ENCODE measurements at places on chromosomes 1 and 21. TPM values are rescaled to one million over a fixed set of nuclear protein-coding genes. Genes with fewer than 3 reads are reported as not detected.

Gene CSF3R
- total RNA-seq, result 0.61 TPM

Gene TMEM269
- 0.35 TPM for total RNA-seq

Gene RNF186
- not detected for total RNA-seq

Gene PTCH2
- 1.3 TPM for total RNA-seq

Gene TPTE
- total RNA-seq, result not detected

Gene TBCE
- 17.0 TPM for total RNA-seq

Gene E2F2
- total RNA-seq, result 1.2 TPM

Gene CBS
- total RNA-seq, result not detected

Gene EMC1
- 34.7 TPM for total RNA-seq

Gene LRRC42
- total RNA-seq, result 8.7 TPM

Gene HPCA
- total RNA-seq, result not detected

DNA sequence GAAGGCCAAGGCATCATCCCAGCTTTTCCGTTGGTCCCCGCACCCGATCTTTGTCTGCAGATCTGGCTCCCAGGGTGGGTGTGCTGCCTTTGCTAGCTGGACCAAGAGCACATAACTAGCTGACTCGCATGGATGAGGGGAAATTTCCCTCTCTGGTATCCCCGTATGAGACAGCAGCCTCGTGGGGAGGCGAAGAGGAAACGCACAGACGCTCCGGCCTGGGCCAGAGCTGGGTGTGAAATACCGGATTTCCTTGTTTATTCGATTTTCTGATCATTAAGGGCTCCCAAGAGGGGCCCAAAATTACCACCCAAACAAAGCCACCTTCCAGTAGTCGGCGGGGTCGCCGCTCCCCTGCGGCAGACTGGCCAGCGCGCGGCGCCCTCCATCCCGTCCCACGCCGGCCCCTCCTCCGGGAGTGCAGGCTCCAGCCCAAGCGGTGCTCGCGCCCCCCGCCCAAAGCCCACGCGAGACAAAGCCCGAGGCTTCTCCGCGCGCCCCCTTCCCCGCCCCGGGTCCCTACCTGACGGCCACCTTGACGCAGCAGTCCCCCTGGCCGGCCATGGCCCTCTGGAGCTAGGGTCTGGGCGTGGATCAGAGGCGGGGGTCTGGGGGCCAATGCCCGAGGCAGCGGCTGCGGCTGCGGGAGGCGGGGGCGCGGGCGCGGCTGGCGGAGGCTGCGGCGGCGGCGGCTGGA, 546 bp downstream of the KIF21B start:
- H3K36me3 ChIP-seq, result no peaks in the 10 kb centered on the region
- peak overlapping the region; percentile 69 for H3K27ac ChIP-seq
- peaks cover 76% of the 10 kb centered on the region for H3K4me1 ChIP-seq
- DNase-seq, result peak; percentile 43

- no peak overlapping the region for H3K27ac ChIP-seq
- no peaks in the 10 kb centered on the region for H3K27me3 ChIP-seq
- no peak overlapping the region for H3K4me3 ChIP-seq
- H3K4me1 ChIP-seq, result no peaks in the 10 kb centered on the region
- no peak for DNase-seq
- H3K36me3 ChIP-seq, result no peaks in the 10 kb centered on the region
Measured at GRCh38 chr1:107680579-107680985, 284.4 kb downstream of the VAV3 start.

DNA sequence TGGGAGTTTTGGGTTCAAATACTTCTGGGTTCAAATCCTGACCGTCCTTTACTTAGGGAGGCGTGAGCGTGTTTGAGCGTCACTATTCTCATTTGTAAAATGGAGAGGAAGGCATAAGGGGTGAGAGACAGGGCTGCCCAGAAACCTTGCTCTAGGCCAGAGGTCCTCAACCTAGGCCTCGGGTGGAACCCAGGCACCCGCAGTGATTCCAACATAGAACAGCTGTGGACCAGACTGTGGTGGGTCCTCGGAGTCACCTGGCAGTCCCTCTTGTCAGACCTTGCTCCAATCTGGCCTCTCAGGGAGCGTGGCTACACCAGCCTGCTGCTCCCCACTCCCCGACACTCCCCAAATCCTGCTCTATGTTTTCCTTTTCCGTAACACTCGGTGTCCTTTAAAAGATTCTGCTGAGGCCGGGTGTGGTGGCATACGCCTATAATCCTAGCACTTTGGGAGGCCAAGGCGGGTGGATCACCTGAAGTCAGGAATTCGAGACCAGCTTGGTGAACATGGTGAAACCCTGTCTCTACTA, 116.4 kb downstream of the PGBD5 start:
- H3K36me3 ChIP-seq, result no peaks in the 10 kb centered on the region
- no peak overlapping the region for H3K27ac ChIP-seq
- H3K27me3 ChIP-seq, result no peaks in the 10 kb centered on the region
- peaks cover 3% of the 10 kb centered on the region for H3K4me1 ChIP-seq
- no peak for DNase-seq
- no peak overlapping the region for H3K4me3 ChIP-seq

GRCh38 chr1:20720631-20721091, 2.9 kb upstream of the KIF17 start:
- H3K27ac ChIP-seq, result no peak overlapping the region
- peaks cover under 1% of the 10 kb centered on the region for H3K27me3 ChIP-seq
- no peaks in the 10 kb centered on the region for H3K36me3 ChIP-seq
- no peaks in the 10 kb centered on the region for H3K4me1 ChIP-seq
- DNase-seq, result no peak

DNA sequence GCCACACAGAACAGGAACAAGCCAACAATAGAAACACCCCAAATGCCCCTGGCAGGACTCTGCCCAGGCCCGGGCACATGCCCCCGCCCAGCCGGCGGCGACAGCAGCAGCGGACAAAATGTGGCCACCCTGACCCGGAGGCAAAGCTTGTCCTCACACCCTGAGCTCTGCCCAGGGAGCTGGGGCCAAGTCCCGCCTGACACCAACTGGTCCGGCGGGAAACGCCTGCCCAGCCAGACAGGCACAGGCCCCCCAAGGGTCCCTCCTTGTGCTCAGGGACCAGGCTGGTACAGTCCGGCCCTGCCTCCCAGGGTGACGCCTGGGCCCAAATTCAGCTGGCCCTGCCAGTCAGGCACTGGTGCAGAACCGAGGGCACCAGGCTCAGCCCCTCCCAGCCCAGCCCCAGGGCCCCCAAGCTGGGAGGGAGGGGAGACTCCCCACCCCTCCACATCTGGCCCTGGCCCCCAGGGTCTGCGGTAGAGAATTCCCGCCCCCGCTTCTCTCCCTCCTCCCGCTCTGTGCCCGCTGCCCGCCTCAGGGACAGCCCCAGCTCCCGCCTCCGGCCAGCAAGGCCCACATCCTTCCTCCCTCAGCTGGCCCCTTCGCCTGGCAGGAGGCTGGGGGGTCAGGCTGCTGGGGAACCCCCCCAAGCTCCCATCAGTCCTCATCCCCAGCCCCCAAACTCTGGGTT, 2.0 kb downstream of the AHDC1 start:
- no peaks in the 10 kb centered on the region for H3K36me3 ChIP-seq
- H3K27ac ChIP-seq, result no peak overlapping the region
- H3K4me3 ChIP-seq, result no peak overlapping the region
- H3K4me1 ChIP-seq, result peaks cover 66% of the 10 kb centered on the region
- no peak for DNase-seq
- H3K27me3 ChIP-seq, result no peaks in the 10 kb centered on the region

- DNase-seq, result no peak
- H3K27ac ChIP-seq, result no peak overlapping the region
- no peaks in the 10 kb centered on the region for H3K36me3 ChIP-seq
- H3K4me1 ChIP-seq, result no peaks in the 10 kb centered on the region
- no peak overlapping the region for H3K4me3 ChIP-seq
Measured at GRCh38 chr1:199678771-199679170, 348.7 kb upstream of the NR5A2 start.

DNA sequence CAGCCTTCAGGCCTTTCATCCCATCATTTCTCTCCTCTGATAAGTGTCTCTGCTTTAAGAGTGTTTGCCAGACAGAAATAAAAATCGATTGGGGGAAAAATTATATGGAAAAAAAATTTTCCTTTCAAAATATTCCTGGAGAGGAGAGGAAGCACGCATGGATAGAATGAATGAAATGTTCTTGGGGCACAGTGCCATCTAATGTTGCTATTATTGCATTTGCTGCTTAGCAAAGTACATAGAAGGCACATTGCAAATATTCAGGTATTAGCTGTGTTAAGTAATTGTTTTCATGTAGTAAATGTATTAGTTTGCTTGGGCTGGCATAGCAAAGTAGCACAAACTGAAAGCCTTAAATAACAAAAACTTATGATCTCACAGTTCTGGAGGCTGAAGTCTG, 18.1 kb downstream of the B3GALT5 start:
- H3K27ac ChIP-seq, result no peak overlapping the region
- no peaks in the 10 kb centered on the region for H3K4me1 ChIP-seq
- DNase-seq, result no peak
- no peak overlapping the region for H3K4me3 ChIP-seq
- H3K27me3 ChIP-seq, result no peaks in the 10 kb centered on the region

DNA sequence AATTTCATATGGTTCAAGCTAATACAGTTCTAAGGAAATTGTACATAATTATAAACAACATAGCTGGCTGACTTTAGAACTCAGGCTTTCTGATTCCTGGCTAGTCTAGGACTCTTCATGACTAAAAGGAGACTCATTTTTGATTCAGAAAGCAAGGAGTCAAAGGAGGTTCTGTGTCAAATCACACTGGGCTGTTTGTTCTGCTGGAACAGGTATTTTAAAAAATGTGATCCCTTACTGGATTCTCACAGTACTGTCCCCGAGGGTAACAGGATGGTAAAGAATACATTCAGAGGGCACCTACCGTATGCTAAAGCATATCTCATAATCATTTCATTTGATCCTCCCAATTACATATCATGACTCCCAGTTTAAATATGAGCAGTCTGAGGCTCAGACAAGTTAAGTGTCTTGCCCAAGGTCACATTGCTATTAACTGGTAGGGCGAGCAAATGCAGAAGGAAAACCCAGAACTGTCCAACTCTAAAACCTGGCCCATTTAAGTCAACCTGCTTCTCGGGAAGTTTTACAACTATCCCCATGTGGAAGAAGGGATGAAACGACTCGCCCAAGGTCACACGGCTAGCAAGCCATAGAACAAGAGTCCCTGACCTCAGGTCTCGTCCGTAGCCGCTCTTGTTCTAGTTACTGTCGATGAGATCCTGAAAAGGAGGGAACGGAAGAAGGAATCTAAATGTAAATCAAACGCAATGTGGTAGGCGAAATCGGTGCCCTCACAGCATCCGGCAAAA, 675 bp downstream of the MYSM1 start:
- DNase-seq, result no peak
- H3K4me1 ChIP-seq, result peaks cover 28% of the 10 kb centered on the region
- peak overlapping the region; percentile 95 for H3K27ac ChIP-seq
- no peaks in the 10 kb centered on the region for H3K27me3 ChIP-seq
- H3K36me3 ChIP-seq, result peaks cover 1% of the 10 kb centered on the region

GRCh38 chr1:97743129-97743528, 177.7 kb downstream of the DPYD start:
- no peak overlapping the region for H3K27ac ChIP-seq
- no peaks in the 10 kb centered on the region for H3K4me1 ChIP-seq
- no peak for DNase-seq
- no peak overlapping the region for H3K4me3 ChIP-seq
- H3K27me3 ChIP-seq, result no peaks in the 10 kb centered on the region

DNA sequence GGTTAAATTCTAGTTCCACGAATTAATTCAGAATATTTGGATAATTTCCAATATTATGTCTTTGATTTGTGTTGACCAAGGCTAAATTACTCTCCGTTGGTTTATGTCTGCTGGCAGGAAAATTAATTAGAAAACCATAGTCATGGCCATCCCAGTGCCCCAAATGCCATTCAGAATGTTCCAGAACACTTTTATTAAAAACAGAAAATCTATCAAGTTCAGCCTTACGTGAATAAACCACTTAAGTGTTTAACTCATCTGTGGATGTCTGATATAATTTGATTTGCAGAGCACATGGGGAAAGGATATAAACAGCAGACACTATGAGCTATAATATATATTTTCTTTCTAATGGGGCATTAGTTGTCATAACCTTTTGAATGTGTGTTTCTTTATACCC, 480.7 kb downstream of the MRPL39 start:
- H3K27me3 ChIP-seq, result no peaks in the 10 kb centered on the region
- no peak for DNase-seq
- no peak overlapping the region for H3K4me3 ChIP-seq
- no peaks in the 10 kb centered on the region for H3K36me3 ChIP-seq

GRCh38 chr1:90344963-90345730, 350.2 kb downstream of the ZNF326 start:
- H3K27me3 ChIP-seq, result no peaks in the 10 kb centered on the region
- H3K36me3 ChIP-seq, result no peaks in the 10 kb centered on the region
- H3K4me1 ChIP-seq, result peaks cover 4% of the 10 kb centered on the region
- DNase-seq, result no peak
- no peak overlapping the region for H3K4me3 ChIP-seq

GRCh38 chr1:180158149-180159147, 3.8 kb downstream of the QSOX1 start:
- H3K36me3 ChIP-seq, result no peaks in the 10 kb centered on the region
- no peak for DNase-seq
- no peak overlapping the region for H3K27ac ChIP-seq
- peaks cover 27% of the 10 kb centered on the region for H3K4me1 ChIP-seq
- H3K27me3 ChIP-seq, result no peaks in the 10 kb centered on the region

DNA sequence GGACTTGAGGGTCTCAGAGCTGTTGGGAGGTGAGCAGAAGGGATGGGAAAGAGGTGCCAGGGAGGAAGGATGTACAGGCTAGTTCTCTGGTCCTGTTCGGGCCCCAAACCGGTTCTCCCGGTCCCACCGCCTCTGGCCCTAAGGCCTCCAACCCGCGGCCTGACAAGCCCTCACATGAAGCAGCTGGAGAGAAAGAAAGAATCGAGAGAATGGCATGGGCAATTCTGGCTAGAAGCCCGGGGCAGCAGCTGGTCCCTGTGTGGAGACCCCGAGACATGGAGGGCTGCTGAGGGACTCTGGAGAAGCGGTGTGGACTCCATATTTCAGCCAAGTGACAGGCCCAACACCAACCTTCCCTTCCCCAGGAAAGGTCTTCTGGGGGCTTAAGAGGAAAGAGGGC, 730 bp downstream of the CDC42SE1 start:
- no peak for DNase-seq
- peaks cover 24% of the 10 kb centered on the region for H3K36me3 ChIP-seq
- H3K4me3 ChIP-seq, result peak overlapping the region; percentile 89
- peaks cover 51% of the 10 kb centered on the region for H3K4me1 ChIP-seq
- peak overlapping the region; percentile 90 for H3K27ac ChIP-seq

DNA sequence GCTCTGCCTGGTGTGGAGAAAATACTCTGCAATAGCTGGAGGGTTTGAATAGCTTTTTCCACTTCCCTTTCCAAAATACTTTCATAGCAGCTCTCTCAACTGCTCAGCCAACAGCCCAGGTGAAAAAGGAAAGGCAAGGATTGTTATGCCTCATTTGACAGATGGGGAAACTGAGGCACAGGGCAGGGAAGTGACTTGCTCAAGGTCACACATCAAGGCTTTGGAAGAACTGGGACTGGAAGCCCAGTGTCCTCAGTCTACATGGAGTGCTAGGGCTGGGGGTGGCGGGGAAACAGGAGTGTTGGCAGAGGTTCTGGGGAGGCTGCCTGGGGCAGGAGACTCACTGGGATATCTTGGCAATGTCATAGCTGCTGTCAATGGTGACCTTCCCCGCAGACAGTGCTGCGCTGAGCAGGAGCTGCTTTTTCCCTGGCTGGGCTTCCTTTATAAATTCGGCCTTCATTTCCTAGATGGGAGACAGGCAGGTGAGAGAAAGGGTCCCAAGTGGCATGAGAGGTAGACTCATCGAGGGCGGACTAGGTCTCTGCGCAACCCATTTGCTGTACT, 4.0 kb downstream of the CHI3L1 start:
- H3K4me3 ChIP-seq, result no peak overlapping the region
- no peaks in the 10 kb centered on the region for H3K27me3 ChIP-seq
- H3K27ac ChIP-seq, result no peak overlapping the region
- no peak for DNase-seq
- H3K36me3 ChIP-seq, result no peaks in the 10 kb centered on the region
